Upper lobe of right lung (tissue), 1 donor: ENCODE measurements at places on chromosomes 2 and 18.

- H3K4me1 ChIP-seq, result no peaks in the 10 kb centered on the region
- DNase-seq, result no peak
- H3K27ac ChIP-seq, result no peak overlapping the region
- no peaks in the 10 kb centered on the region for H3K36me3 ChIP-seq
- H3K27me3 ChIP-seq, result no peaks in the 10 kb centered on the region
Observed at GRCh38 chr2:21103274-21103891, 20.4 kb upstream of the TDRD15 start.

GRCh38 chr2:231597014-231597611, 4.4 kb downstream of the TEX44 start:
- no peaks in the 10 kb centered on the region for H3K36me3 ChIP-seq
- no peaks in the 10 kb centered on the region for H3K4me1 ChIP-seq
- no peak overlapping the region for H3K27ac ChIP-seq

- H3K27me3 ChIP-seq, result no peaks in the 10 kb centered on the region
- H3K36me3 ChIP-seq, result no peaks in the 10 kb centered on the region
- no peak for DNase-seq
- no peak overlapping the region for H3K4me3 ChIP-seq
- H3K4me1 ChIP-seq, result peaks cover 7% of the 10 kb centered on the region
- H3K27ac ChIP-seq, result no peak overlapping the region
Observed at GRCh38 chr2:149994057-149994728, 406.6 kb upstream of the MMADHC start.

DNA sequence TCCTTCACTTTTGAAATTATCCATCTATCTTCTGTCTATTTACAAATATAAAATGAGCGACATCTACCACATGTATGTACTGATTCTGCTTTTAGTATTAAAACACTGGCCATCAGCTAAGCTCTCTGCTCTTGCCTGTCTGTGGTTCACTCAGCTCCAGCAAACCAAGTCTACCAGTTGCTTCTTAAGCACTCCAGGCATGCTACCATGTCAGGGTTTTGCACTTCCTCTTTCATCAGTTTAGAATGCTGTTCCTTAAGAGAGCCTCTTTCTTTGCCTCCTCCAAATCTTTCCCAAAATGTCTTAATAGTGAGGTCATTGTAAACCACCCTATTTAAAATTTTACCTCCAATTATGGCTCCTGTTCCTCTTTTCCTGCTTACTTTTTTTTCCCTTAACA, 59.5 kb downstream of the SCN3A start:
- no peaks in the 10 kb centered on the region for H3K36me3 ChIP-seq
- H3K4me1 ChIP-seq, result no peaks in the 10 kb centered on the region
- no peak overlapping the region for H3K27ac ChIP-seq
- H3K4me3 ChIP-seq, result no peak overlapping the region
- no peaks in the 10 kb centered on the region for H3K27me3 ChIP-seq

GRCh38 chr2:142937347-142937746, 59.9 kb downstream of the KYNU start:
- H3K4me3 ChIP-seq, result no peak overlapping the region
- H3K27ac ChIP-seq, result no peak overlapping the region
- H3K4me1 ChIP-seq, result no peaks in the 10 kb centered on the region
